Type B pancreatic cell (in vitro differentiated cells): ENCODE measurements at places on chromosomes 2 and 18.

DNA sequence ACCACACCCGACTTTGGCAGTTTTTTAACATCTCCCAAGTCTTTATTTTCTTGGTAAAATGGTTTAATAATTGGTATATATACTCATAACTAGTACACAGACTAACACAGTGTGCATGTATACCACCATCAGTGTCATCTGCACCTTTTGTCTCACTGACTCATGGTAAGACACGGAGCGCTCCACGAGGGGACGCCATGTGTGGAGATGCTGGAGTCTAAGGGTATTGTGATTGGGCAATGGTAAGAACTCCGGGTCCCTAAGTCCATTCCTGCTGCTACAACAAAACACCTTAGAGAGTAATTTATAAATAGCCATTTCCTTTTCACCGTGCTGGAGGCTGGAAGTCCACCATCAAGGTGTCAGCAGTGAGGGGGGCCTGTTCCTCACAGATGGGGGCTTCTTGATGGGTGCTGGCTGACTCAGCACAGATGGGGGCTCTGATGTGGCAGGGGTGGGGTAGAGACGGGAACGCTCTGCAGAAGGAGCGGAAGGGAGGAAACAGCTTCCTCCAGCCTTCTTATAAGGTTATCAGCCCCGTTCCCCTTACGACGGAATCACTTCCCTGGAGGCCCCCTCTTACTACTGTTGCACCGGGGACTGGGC lies 42.0 kb upstream of the EDAR start:
- H3K36me3 ChIP-seq = peaks cover 3% of the 10 kb centered on the region
- H3K4me3 ChIP-seq = peak overlapping the region; percentile 74
- peaks cover 4% of the 10 kb centered on the region for H3K27me3 ChIP-seq
- no peak for DNase-seq

DNA sequence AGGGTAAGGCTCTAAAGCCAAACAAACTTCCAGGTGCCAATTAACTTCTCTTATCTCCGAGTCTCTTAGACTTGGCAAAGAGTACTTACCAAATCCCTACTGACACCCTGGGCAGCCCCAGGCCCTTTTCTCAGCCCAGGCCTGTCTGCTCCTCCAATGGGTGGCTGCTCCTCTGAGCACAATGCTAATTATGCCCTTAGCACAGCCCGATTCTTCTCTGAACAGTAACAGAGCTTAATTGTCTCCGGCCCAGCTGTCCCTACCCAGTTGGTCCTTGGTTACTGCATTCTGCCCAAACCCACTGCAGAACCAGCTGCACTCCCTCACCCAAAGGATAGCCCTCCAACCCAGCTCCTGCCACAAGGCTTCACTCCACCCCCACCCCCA lies 110.3 kb downstream of the SMAD7 start:
- peaks cover 2% of the 10 kb centered on the region for H3K36me3 ChIP-seq
- H3K4me3 ChIP-seq = no peak overlapping the region
- no peak overlapping the region for H3K27ac ChIP-seq
- peaks cover 55% of the 10 kb centered on the region for H3K4me1 ChIP-seq

DNA sequence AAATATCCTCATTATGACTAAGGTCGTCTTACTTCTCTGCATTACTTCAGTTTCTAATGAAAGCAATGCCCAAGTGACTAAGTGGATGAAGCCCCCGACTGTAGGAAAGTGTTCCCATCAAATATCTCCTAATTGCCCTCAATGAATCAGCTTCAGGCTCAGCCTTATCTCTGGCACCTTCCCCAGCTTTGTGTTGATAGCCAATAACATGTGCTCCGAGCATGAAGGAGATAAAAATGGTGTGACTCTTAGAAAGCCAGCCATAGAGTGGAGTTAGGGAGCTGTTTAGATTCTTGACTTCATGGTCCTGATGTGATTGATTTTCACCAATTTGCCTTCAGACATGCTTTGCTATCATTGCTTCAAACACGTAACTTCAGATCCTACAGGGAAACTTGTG lies 339.2 kb upstream of the NRP2 start:
- DNase-seq = no peak
- H3K36me3 ChIP-seq = no peaks in the 10 kb centered on the region
- H3K27ac ChIP-seq = no peak overlapping the region

GRCh38 chr2:173400760-173401159 lies 46.1 kb downstream of the CDCA7 start:
- H3K36me3 ChIP-seq = no peaks in the 10 kb centered on the region
- no peak overlapping the region for H3K27ac ChIP-seq
- H3K4me3 ChIP-seq = no peak overlapping the region
- DNase-seq = no peak
- peaks cover 17% of the 10 kb centered on the region for H3K4me1 ChIP-seq
- peaks cover 75% of the 10 kb centered on the region for H3K27me3 ChIP-seq

DNA sequence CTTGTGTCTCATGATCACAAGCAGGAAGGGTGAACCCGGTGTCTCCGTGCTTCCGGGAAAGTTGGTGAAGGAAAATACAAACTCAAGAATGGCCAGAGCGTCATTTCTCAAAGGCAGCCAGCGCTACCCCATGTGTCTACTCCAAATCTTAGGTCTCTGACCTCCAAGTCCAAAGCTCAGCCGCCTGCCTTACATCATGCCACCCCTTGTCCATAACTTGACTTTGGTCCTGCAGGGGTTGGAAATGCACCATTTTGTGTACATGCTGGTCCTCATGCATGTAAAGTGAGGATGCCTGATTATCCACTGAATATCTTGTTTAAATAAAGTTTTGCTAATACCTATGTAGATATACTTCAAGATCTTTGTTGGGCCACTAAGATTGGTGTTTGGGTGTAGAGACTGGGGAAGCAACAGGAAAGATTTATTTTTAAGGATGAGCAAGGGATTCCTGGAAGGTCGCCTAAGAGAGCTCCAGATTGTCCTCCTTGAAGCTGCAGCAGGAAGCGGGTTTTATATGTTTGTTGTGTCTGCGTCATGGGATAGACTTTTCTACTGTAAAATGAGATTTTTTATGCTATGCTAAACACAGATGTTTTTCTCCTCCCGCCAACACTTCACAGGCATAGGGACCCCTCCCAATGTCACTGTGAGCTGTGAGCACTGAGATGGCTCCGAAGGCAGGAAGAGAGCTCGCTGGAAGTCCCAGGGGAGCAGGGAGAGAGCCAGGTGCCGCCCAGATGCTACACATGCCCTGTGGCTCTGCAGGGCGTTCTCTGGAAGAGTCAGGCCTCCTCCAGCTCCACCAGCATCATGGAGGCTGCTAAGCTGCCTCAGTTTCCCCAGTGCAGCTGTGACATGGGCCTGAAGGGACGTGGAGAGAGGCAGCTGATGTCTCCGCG lies 176.2 kb upstream of the HDAC4 start:
- no peak overlapping the region for H3K27ac ChIP-seq
- H3K27me3 ChIP-seq = peaks cover 13% of the 10 kb centered on the region
- peaks cover 14% of the 10 kb centered on the region for H3K4me1 ChIP-seq
- DNase-seq = no peak
- no peaks in the 10 kb centered on the region for H3K36me3 ChIP-seq

GRCh38 chr18:809985-810642 lies 1.9 kb downstream of the YES1 start:
- no peaks in the 10 kb centered on the region for H3K36me3 ChIP-seq
- H3K4me3 ChIP-seq = peak overlapping the region; percentile 98
- peaks cover 3% of the 10 kb centered on the region for H3K27me3 ChIP-seq
- no peak for DNase-seq
- peaks cover 42% of the 10 kb centered on the region for H3K4me1 ChIP-seq
- H3K27ac ChIP-seq = peak overlapping the region; percentile 6

DNA sequence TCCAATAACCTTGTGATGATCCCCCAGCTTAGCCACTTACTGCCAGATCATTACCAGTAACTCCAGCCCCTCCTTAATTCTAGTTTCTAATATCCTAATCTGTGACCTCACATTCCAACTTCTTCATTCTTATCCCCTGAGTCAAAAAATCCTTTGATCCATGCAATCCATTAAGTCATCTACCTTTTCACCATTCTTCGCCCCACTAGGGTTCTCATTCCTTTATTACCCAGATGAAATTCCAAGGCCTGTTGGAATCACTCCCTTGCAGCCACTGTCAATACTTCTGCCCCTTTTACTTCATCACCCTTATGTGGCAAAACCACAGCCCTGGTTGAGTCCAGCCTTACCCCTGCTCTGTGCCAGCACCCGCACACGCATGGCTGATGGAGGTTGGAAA lies 20.3 kb upstream of the IL36G start:
- H3K4me3 ChIP-seq = no peak overlapping the region
- H3K27me3 ChIP-seq = no peaks in the 10 kb centered on the region
- no peak for DNase-seq
- no peaks in the 10 kb centered on the region for H3K4me1 ChIP-seq

- DNase-seq = no peak
- no peak overlapping the region for H3K4me3 ChIP-seq
- H3K36me3 ChIP-seq = peaks cover 21% of the 10 kb centered on the region
- H3K4me1 ChIP-seq = peaks cover 8% of the 10 kb centered on the region
These were observed 62.7 kb downstream of the PKP4 start for GRCh38 chr2:158519481-158519880.

DNA sequence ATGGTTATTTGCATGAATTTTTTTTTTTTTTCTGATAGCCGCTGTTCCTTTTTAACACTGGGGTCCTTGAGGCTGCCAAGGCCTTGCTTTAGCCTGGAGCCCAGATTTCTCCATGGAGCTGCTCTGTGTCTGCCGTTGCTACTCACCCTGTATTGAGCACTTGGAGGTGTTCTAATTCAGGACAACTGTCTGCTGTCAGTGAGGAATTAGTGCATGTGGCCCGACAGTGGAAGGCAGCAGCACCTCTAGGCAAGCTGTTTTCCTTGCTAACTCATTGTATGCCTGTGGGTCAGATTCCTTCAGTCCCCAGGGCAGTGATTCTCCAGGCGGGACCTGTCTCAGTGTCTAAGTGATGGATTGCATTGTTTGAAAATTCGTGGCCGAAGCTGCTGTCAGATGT lies 147.7 kb upstream of the DPP10 start:
- H3K27ac ChIP-seq = no peak overlapping the region
- H3K4me1 ChIP-seq = no peaks in the 10 kb centered on the region

GRCh38 chr18:12880541-12880910 lies 3.5 kb downstream of the PTPN2 start:
- H3K27me3 ChIP-seq = no peaks in the 10 kb centered on the region
- peaks cover 35% of the 10 kb centered on the region for H3K4me1 ChIP-seq
- H3K4me3 ChIP-seq = peak overlapping the region; percentile 1
- DNase-seq = no peak

GRCh38 chr2:48515513-48515985 lies 14.4 kb upstream of the STON1 start:
- H3K36me3 ChIP-seq = peaks cover 59% of the 10 kb centered on the region
- no peak overlapping the region for H3K4me3 ChIP-seq
- no peak for DNase-seq
- no peak overlapping the region for H3K27ac ChIP-seq

- H3K4me1 ChIP-seq = peaks cover 11% of the 10 kb centered on the region
- no peaks in the 10 kb centered on the region for H3K36me3 ChIP-seq
- peaks cover 14% of the 10 kb centered on the region for H3K27me3 ChIP-seq
- no peak overlapping the region for H3K27ac ChIP-seq
These were observed 115.9 kb downstream of the CAPN13 start for GRCh38 chr2:30691091-30691947.

GRCh38 chr2:180991820-180992219 lies 11.4 kb downstream of the UBE2E3 start:
- H3K27ac ChIP-seq = no peak overlapping the region
- H3K27me3 ChIP-seq = no peaks in the 10 kb centered on the region
- no peak for DNase-seq
- H3K4me3 ChIP-seq = no peak overlapping the region
- H3K36me3 ChIP-seq = peaks cover 38% of the 10 kb centered on the region

DNA sequence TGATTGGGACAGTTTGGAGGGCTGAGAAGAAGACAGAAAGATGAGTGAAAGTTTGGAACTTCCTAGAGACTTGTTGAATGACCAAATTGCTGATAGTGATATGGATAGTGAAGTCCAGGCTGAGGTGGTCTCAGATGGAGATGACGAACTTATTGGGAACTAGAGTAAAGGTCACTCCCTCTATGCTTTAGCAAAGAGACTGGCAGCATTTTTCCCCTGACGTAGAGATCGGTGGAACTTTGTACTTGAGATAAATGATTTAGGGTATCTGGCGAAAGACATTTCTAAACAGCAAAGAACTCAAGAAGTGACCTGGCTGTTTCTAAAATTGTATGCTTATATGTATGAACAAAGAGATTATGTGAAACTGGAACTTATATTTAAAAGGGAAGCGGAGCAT lies 221.2 kb upstream of the KCNJ3 start:
- H3K27me3 ChIP-seq = no peaks in the 10 kb centered on the region
- H3K36me3 ChIP-seq = no peaks in the 10 kb centered on the region
- no peak overlapping the region for H3K4me3 ChIP-seq
- no peak for DNase-seq

GRCh38 chr2:73255907-73256617 lies 22.0 kb downstream of the CCT7 start:
- no peaks in the 10 kb centered on the region for H3K4me1 ChIP-seq
- no peak overlapping the region for H3K27ac ChIP-seq
- H3K27me3 ChIP-seq = no peaks in the 10 kb centered on the region
- no peak for DNase-seq
- H3K4me3 ChIP-seq = no peak overlapping the region

DNA sequence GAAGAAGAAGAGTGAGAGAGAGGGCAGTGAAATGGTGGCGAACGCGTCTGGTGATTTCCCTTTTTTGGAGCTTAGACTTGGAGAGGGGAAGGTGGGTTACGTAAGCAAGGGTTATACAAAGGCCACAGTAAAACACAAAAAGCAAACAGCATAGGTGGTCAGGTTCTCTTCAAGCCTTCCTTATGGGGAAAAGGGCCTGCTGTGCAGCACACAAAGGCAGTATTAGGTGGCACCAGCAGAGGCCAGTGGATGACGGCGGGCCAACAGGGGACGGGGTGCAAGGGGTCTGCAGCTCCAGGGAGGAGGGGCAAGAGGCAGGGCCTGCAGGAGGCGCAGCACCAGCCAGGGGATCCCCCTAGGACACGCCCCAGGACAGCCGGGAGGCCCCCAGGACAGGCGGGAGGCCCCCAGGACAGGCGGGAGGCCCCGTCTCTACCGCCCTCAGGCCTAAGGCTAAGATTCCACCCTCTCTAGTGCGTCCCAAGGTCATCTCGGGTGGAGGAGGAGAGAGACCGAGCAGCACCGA lies 32.6 kb upstream of the NPC1 start:
- no peaks in the 10 kb centered on the region for H3K36me3 ChIP-seq
- H3K27me3 ChIP-seq = peaks cover 45% of the 10 kb centered on the region
- peaks cover 15% of the 10 kb centered on the region for H3K4me1 ChIP-seq
- H3K4me3 ChIP-seq = peak overlapping the region; percentile 82
- no peak for DNase-seq

DNA sequence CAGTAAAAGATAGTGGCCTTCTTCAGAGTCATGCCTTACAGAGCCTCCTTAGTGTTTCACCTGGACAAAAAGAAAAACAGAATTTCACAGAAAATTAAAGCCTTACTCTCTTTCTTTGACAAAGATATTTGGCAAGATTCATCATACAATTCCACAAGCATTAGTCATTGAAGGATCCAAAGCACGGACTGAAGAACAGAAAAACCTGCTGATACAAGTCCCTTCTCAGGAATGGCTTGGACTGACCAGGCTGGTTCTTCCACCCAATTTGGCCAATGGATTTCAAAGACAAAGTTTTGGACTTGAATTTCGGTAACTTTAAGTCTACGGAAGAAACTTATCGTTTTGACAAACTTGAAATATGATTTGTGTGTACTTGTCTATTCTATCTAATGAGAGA lies 39.1 kb upstream of the GALNT3 start:
- H3K4me3 ChIP-seq = no peak overlapping the region
- peaks cover 3% of the 10 kb centered on the region for H3K36me3 ChIP-seq
- H3K27ac ChIP-seq = peak overlapping the region; percentile 72
- H3K4me1 ChIP-seq = no peaks in the 10 kb centered on the region
